ENCODE measurements at places on chromosomes 3 and 15.

- no peak for DNase-seq
Measured at GRCh38 chr3:179967622-179968021, 69.1 kb downstream of the PEX5L start.

- DNase-seq: no peak
Measured at GRCh38 chr3:65924762-65925161, 114.0 kb downstream of the MAGI1 start.

DNA sequence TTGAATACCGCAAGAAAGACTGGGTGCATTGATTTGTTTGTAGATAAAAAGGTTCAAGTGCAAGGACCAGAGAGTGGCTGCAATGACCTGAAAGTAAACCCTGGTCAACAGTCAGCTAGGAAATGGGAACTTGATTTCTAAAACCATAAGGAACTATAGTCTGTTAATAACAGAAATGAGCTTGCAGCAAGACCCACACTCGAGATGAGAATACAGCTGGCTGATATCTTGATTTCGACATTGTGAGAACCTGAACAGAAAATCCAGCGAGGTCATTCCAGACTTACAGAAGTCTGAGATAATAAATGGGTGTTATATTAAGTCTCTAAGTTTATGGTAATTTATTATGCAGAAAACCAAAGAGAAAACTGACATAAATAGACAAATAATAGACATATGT is 177.3 kb downstream of the NFKBIZ start:
- DNase-seq: no peak

- DNase-seq: no peak
Measured at GRCh38 chr3:108501535-108501934, 8.9 kb downstream of the MYH15 start.

GRCh38 chr3:30912301-30912700 is 17.8 kb upstream of the GADL1 start:
- DNase-seq: no peak

- DNase-seq: no peak
Measured at GRCh38 chr3:116886202-116886893, 176.8 kb downstream of the TUSC7 start.

- DNase-seq: no peak
Measured at GRCh38 chr3:135805752-135806151, 159.8 kb upstream of the PPP2R3A start.

GRCh38 chr15:77753281-77753873 is 120.7 kb upstream of the LINGO1 start:
- DNase-seq: no peak

DNA sequence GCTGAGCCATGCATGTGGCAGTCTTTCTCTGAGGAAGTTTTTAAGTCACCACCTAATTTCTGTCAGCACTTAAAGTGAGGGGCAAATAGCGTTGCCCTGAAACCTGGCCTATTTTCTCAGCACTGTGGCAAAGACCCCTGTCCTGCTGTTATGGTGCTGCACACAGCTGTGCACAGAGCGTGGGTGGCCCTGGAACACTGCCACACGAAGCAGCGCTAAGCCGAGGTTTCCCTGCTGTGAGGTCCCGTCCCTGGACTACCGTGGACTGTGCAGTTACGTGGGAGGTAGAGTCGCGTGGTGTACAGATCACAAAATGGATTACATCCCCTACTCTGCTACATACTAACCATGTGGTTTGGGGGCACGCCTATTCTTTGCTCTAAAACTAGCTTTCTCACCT is 101.6 kb upstream of the NR2E3 start:
- no peak for DNase-seq

DNA sequence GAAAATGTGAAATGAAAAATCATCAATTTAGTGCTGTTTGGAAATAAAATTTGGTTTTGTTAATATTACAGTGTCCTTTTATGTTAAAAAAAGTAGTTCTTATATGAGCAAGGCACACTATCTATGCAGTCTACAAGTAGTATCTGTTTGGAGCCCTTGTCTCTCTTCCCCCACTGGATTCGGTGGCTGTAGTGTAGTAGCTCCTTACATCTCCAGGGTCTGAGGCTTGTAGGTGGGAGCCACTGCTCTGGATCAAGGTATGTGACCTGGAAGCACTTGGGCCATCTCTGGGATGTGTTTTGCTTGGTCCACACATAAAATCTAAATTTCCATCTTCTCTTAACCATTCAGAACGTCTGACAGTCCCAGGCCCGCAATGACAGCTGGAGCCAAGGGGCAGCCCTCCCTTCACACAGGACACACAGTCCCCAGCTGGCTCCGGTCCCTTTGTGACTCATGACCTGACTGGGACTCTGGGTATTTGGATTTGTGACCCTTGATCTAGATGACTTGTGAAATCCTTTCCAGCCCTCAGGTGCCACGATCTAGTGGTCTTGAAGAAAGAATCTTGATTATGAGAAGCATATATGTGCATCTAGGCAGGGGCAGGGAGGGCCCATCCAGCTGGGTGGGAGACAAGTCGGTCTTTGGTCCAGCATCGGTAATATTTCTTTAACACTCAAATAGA is 80.0 kb downstream of the USP13 start:
- DNase-seq: no peak

DNA sequence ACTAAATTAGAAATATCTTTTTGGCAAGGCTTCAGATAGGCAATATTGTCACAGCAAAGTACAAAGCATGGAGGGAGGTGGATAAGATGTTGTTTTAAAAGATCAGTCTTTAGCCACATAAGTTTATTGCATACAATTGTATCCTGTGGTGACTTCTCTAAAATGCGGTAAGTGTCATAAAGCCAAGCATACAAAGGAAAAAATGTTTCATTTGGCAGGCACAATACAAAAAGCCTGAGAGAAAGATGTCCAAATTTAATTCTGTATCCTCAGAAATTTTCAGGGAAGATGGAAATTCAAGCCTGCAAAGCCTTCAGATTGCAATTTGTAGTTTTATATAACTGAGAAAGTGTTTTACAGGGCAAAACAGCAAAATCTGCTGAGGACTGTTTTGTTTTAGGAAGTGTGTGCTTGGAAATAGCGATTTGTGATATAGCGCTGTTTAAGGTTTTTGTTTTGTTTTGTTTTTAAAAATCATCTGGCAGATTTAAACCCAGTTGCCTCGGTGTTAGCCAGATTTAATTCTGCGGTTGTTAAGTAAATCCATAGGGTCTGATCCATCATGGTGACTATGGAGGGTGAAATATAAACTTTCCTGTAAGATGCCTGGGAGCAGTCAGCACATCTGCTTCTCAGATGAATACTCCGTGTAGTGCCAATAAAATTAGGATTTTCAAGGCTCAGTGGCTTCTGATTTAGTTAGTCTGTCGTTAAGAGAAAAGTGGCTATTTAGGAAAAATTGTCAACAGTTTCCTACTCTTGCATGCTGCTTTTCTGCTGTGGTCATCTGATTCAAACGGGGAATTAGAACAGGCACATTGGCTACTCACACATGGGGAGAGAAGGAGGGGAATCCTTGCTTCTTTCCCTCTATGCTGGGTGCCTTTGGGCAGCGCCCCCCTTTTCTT is 8.0 kb downstream of the KAT2B start:
- DNase-seq: no peak

GRCh38 chr3:8663177-8664061 is 18.8 kb upstream of the SSUH2 start:
- DNase-seq: no peak

- DNase-seq: no peak
Measured at GRCh38 chr3:193560870-193561269, 6.2 kb upstream of the ATP13A4 start.

DNA sequence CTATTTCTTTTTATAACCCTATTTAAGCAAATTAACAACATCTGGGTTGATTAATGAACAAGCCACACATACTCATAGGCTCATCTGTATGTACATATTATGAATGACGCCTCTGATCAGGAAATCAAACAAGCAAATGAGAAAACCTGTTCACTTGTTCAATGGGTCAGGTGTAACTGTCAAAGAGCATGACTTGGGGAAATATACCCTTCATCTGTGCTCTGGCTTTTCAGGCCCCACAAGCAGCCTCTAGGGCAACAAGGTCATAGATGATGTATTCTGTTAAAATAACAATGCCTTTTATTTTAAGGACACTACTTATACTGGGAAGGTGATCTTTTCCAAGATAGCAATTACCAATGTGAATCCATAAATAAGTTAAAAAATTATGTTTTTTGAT is 102.0 kb downstream of the RBMS3 start:
- DNase-seq: no peak

GRCh38 chr15:78682004-78682651 is 41.1 kb upstream of the CHRNB4 start:
- DNase-seq: no peak

DNA sequence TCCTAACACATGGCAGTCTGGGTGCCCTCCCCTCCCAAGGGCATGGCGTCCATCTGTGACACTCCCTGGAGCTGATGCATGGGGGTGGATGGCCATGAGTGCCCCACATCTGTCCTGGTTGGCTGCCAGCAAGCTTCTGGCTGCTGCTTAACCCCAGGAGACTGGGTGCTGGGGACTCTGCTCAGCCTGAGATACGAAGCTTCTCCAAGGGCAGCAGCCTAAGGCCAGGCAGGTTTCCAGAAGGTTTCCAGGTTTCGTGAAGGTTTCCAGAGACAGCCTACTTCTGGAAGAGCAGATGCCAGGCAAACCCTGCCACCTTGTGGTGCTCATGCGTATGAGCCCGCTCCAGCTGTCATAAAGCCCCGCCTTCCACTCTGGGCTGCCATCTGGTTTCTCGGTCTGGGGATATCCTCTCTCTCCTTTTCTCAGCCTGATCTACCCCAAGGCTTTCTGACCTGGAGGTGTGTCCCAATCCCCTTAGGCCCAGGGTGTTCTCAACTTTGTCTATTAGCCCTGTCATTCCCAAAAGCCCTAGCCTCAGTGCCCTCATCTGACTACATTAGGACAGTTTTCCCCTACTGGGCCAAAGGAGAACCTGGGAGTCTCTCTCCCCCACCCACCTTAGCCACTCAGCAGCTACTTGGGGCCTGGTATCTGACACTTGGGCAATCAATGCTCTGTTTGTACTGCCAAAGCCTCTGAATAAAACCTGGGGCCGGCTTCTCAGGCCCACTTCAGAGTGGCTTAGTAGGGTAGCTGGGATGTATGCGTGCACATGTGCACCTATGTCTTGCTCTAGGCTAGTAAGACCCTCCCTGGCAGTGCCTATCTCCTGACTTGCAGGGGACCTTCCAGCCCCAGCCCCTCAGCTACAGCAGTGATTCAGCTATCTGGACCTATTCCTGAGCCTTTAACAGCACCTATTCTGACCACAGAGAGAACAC is 12.0 kb downstream of the MRPL46 start:
- DNase-seq: peak; percentile 52

DNA sequence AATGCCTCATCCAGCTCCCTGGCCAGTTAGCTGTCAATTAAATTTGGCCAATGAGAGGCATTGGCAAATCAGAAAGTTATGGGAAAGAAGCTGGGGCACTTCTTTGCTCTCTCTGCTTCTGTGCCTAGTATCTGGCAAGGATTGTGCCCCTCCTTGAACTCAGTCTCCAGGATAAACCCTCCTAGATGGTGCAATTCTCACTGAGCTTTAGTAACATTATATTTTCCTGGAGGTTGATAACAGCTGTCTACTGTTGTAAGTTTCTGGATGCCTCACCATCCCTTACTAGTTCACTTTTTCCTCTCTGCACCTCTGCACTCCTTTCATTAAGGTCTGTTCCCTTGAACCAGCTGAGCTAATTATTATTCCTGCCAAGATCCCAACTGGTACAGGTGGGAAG is 329.5 kb downstream of the MFSD1 start:
- no peak for DNase-seq

DNA sequence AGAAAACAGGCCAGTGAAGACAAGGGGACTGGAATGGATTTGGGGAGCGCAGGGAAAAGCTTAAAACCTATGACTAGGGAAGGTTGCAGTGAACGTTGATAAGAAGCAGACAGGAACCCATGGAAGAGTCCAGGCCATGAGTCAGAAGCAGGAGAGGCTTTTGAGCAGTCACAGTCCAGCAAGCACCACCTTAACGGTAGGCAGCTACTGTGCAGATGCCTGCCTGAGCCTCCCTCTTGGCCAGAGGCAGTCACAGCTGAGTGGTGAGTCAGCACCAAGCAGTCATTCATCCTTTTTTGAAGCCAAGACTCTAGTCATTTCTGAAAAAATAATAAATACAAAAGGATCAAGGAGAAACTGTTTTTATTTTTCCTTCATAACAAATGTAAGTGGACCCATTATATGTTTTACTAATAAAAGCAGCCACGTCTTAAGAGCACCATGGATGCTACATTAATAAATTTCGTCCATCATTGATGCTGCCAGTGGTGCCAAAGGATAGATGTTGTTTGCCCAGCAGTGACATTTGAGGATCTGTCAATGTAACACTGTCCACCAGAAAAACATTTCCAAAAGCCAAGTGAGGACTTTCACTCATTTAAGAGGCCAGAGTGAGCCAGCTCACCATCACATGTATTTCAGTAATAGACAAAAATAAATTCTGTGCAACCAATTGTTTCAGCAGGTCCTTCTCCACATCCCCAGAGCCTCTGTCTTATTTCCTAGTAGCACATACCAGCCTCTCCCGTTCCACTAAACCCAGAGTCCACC is 42.1 kb upstream of the ACTC1 start:
- DNase-seq: no peak

DNA sequence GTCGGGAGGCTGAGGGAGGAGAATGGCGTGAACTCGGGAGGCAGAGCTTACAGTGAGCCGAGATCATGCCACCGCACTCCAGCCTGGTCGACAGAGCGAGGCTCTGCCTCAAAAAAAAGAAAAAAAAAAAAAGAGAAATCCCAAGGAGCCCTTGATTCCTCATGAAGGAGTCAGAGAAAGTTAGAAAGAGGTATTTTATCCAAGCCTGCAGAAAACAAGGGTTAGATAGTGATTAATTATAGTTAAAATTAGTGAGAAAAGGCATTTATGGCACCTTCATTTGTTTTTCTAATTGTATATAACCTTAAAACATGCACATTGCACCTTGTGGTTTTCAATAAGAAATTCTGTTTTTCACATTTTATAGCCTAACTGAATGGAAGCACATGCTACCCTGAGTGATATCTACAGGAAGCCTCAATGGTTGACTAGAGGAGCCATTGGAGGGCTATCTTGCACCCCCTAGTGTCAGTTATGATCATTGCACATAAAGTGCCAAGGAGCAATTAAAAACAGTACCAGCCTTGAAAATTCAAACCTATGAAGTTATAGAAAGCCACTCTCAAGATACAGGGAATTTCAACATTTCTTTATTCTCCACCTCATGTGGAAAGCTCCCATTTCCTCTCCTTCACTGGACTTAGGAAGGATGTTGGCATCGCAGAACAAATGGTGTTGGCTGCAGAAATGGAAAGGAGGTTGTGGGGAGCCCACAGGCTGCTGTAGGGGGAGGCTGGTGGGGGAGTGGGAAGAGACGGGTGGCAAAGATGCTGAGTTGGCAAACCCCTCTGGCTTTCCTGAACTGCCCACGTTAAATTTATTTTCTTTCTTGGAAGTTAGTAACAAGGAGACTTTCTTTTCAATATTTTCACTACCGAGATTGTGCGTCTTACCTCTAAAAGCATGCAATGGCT is 48.5 kb downstream of the ITGA11 start:
- peak; percentile 22 for DNase-seq

- DNase-seq: peak; percentile 81
Measured at GRCh38 chr3:50121072-50122032, 32.6 kb downstream of the RBM5 start.

DNA sequence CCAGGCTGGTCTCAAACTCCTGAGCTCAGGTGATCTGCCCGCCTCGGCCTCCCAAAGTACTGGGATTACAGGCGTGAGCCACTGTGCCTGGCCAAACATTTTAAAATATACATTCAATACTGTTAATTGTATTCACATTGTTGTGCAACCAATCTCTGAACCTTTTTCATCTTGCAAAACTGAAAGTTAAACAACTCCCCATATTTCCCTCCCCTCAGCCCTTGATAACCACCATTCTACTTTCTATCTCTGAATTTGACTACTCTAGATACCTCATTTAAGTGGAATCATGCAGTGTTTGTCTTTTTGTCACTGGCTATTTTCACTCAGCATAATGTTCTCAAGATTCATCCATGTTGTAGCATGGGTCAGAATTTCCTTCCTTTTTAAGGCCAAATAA is 30.0 kb downstream of the HMCES start:
- DNase-seq: no peak

Measured in activated T-cell treated with anti-CD3 and anti-CD28 coated beads, Interleukin-2, amount 50 U/mL, for 24 hours (primary cell).